ENCODE measurements at places on chromosomes 13 and 19.

DNA sequence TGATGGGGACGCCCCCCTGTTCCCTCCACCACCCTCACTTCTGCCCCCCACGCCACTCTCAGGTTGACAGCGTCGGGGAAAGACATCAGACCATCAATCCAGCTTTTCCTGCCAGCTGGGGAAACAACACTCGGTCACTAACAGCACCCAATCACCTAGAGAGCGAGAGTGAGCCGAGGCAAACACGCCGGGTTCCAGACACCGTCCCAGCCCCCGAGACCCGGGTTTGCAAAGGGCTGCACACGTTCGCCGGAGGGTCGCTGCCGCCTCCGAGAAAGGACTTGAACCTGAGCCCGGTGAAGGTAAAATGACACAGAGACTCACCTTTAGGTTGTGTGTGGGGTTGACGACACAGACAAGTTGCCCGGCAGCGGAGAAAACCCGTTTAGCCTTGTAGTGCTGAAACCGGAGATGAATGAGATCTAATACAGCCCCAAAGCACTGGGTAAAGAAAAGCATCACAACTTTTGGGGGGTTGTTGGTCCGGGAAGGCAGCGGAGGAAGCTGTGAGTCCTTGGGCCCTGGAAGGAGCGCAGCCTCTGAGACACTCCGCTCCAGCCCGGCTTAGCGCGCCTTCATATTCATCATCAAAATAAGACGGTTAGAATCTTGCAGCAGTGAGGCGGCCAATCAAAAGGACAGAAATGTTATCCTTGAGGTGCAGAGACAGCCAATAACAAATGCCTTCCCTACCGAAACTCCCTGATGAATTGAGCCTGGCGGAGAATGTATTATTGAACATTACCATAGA, at the start of gene SIAH3:
Gene SIAH3, minus strand, starts transcription at position 583 of the 751 bp plus-strand sequence. Its CDS starts 124 bp downstream, at position 459.
- no peak for DNase-seq

- no peak for DNase-seq
These were observed 156.1 kb downstream of the LHFPL6 start for GRCh38 chr13:39446865-39447264.

- DNase-seq = peak; percentile 15
These were observed 80.1 kb downstream of the KLF5 start for GRCh38 chr13:73138638-73139491.

DNA sequence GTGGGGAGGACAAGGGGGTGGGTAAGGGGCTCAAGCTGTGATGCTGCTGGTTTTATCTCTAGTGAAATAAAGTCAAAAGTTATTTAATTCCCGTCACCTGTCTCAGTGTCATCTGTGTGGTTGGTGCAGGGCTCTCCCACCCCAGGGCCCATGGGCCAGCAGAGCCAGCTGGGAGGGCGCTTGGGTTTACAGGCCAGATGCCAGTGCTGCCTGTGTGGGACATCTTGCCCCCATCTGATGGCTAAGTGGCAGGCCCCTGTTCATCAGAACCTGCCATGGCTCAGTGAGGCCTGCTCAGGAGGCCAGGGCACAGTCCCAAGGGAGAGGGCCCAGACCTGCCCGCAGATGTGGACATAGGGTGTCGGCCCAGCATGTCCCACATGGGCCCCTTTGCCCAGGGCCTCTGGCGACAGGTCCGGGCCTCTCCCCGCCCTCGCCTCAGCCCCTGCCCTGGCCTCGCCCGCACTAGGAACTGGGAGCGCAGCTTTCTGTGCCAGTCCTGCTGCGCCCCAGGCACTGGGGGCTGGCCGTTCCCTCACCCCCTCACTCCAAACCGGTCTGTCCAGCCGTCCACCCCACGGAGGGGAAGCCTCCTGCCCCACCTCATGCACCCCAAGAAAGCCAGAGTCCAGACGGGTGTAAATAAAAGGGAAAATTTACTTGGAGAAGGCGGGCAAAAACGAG, 5.3 kb downstream of the ZNF296 start:
- no peak for DNase-seq

- DNase-seq = no peak
These were observed 62.2 kb downstream of the KCNRG start for GRCh38 chr13:50077431-50077830.

- DNase-seq = peak; percentile 9
These were observed 58.1 kb upstream of the SIAH3 start for GRCh38 chr13:45909673-45910072.

DNA sequence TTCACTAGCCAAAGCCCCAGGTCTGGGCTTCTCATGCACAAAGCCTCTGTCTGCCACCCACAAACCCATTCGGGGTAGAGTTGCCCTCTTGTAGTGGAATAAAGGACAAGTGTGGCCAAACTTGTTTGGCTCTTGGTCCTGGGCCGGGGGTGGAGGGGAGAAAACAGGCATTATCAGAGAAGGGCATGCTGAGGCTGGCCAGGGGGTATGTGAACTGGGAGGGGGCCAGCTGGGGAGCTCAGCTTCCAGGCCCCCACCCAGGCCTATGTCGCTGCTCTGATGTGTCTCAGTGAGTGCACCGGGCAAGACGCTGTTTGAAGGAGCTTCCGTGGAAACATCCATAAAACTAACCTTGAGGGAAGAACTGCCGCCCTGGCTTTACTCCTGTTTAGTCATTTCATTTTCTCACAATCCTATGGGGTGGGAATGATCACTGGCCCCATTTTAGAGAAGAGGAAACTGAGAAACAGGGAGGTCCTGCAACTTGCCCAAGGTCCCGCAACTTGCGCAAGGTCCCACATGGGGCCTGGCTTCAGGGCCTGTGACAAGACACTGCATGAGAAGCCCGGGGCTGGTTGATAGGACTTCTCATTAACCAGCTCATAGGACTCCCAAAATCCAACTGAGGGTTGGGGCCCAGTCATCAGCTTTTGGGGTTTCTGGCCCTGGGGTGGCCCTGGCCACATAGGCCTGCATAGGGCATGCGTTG, 30.8 kb downstream of the CCNE1 start:
- no peak for DNase-seq

DNA sequence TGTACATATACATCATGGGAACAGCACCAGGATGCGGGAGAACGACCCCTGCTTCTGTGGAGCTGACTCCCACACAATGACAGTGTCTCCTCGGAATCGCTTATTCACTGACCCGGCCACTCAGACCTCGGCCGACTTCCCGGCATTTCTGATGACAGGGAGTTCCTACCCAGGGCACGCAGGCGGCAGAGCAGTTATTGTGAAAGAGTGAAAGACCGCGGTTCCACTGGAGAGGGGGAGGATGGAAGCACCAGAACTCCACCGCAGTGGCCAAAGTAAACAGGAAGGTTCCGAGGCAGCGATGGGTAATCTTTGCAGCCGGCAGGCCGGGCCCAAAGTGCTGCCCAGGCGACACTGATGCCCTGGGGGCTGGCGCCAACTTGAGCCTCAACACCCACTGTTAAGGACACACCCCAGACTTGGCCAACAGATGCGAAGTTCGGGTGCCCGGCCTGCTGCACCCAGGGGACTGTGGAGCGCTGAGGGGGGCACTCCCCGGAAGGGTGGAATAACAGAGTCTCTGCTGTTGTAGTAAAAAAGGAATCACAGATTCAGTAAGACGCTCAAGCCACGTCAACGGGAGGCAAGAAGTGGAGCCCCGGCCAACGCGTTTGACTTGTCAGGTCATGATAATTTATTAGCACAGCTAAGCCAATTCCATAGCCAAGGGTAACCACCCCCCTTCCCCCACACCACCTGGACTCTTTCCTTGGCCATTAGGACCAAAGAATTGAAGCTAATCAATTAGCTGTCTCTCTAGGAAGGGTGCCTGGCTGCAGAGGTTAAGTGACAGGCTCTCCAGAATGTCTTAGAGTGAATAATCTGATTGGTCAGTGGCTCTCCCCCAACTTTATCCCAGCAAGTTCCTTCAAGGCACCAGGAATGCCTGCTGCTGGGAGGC, 5.8 kb downstream of the MLLT1 start:
- DNase-seq = peak; percentile 94

DNA sequence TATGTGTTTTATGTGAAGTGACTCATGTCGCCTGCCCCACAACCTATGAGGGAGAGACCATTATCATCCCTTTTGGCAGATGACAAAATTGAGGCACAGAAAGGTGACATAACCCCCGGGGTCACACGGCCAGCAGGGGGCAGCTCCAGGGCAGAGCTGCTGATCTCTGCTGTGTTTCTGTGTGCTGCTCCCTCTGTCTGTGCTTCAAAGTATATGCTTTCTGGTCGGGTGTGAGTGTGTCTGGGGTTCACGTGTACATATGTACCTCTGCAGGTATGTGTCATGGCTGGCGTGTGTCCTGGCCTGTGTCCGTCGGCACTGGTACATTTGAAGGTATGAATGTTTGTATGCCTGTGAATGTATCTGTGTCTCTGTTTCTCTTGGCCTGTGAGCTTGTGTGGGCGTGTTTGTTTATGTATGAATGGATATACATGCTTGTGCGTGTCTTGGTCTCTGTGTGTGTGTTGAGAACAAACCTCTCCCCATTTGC, 7.1 kb downstream of the LIPE start:
- DNase-seq = peak; percentile 40

GRCh38 chr13:46664195-46664594, 111.2 kb downstream of the LRCH1 start:
- DNase-seq = no peak

DNA sequence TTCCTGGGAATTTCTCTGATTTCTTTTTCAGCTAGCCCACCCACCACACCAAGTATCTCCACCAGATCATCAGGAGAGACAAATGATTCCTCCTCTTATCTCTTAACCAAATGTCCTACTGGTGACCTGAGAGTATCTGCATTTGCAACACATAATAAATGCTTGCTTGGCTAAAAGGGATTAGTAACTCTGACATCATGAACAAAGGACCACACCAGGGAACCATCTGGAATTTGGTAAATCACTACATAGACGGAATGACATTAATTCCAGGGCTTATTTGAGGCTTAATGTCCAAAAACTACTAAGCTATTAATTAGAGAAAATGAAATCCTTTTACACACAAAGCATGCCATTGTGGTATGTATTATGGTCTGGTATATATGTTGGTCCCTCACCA, 139.0 kb downstream of the RAP2A start:
- DNase-seq = no peak

- no peak for DNase-seq
These were observed 66.7 kb upstream of the ZNF536 start for GRCh38 chr19:30305346-30306060.

GRCh38 chr13:44932171-44932849, 57.0 kb downstream of the NUFIP1 start:
- DNase-seq = no peak

DNA sequence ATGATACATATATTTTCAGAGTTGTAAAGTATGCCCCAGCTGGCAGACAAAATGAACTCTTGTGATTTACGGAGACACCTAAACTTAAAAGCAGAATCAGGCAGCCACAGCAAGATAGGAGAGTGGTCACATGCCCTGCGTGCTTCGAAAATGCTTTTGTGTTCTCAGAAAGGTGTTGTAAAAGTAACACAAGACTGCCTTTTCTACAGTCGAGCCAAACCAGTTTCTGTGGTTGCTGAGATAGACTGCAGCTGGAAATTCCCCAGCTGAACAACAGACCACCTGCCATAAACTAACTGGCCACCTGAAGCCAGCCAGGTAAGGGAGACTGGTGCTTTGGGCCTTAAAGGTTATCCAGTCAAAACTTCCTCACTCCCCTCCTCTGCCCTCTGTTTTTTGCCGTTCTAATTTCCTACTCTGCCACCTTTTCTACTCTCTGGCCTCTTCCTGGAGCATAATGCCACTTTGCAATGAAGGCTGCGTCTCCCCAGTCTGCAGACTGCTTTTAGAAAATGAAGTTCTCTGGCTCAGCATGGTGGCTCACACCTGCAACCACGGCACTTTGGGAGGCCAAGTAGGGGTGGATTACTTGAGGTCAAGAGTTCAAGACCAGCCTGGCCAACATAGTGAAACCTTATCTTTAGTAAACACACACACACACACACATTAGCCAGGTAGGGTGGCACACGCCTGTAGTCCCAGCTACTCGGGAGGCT, 381.2 kb upstream of the SLITRK1 start:
- DNase-seq = no peak

GRCh38 chr13:75294110-75294509, 187.9 kb downstream of the TBC1D4 start:
- DNase-seq = no peak

DNA sequence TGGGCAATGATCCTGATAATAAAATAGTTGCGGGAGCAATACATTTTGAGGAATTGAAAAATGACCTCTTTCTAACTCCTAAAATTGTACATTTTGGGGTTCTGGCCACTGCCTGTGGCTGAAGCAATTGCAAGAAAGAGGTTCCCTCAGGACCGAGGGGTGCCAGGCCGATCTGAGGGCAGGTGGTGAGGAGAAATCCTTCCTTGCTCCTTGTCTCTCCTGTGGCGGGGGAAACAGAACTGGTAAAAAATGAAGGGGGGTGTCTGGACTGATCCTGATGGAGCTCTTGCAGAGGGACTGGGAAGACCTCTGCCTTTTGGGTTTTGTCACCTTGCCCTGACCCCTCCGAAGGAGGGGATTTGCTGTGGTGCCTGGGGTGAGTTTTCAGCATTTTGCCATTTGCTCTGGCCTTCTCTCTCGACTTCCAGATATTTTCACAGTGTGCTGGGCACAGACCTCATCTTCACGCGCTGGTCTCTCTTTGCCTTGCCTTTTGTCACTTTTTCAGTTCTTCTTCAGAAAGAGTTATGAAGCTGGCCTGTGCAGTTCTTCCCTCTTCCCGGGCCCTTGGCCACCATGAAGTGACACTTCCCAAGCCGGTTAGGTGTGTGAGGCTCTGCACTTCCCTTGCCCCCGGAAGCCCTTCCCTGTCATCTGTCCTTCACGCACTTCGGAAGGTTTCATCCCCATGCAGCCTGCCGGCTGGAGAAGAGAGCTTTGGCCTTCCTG, 22.2 kb downstream of the NFIX start:
- DNase-seq = no peak

GRCh38 chr19:35357867-35358573, at the start of gene FFAR3:
FFAR3 (plus strand) TSS chr19:35358460; CDS start chr19:35358891, 431 bp downstream.
- peak; percentile 56 for DNase-seq

GRCh38 chr19:10892256-10892655, 20.9 kb downstream of the CARM1 start:
- no peak for DNase-seq

DNA sequence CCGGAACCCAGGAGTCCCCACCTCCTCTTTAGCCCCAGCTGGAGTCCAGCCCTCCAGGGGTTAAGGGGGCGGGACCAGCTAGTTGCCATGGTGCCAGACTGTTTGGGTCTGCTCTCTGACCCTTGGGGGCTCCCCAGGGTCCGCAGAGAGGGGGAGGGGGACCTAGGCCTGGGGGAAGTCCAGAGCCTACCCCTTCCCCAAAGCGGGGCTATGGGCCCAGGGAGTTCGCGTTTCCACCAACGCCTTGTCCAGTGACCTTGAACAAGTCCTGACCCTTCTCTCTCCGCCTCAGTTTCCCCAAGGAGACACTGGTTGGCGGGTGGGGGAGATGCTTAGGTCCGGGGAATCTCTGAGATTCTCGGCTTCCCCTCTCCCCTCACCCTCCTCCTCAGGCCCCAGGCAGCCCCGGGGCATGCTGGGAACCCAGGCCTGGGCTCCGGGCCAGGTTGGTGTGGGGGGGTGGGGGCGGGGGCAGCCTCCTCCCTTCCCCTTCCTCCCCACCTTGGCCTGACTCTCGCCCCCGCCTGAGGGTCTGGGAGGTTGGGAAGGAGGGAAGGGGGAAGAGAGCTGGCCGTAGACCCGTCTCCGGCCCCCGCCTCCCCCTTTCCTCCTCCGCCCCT, 2.6 kb upstream of the SPACA6 start:
- peak; percentile 71 for DNase-seq

All from AG10803 (cell line).